ENCODE measurements at places on chromosomes 6 and 20.

GRCh38 chr6:150684161-150684560, 84.5 kb downstream of the PLEKHG1 start:
- DNase-seq = no peak

GRCh38 chr20:47365023-47365764, 8.7 kb upstream of the ZMYND8 start:
- DNase-seq = no peak

DNA sequence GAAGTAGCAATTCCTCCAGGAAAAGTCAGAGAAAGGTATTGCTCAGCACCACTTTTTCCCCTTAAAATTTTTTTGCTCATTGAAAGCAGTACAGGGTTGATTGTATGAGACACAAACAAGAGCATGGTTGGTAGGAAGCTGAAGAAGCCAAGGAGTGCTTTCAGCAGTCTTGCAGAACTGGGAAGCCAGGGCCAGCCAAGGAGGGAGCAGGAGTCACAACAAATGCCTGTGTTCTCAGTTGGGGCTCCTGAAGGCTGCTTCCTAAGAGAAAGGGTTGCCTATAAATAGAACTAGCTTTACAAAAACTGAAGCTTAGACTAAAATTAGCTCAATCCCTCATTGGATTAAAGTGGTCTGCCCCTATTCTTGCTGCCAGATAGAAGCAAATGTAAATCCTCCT, 3.3 kb upstream of the THEMIS start:
- DNase-seq = no peak

DNA sequence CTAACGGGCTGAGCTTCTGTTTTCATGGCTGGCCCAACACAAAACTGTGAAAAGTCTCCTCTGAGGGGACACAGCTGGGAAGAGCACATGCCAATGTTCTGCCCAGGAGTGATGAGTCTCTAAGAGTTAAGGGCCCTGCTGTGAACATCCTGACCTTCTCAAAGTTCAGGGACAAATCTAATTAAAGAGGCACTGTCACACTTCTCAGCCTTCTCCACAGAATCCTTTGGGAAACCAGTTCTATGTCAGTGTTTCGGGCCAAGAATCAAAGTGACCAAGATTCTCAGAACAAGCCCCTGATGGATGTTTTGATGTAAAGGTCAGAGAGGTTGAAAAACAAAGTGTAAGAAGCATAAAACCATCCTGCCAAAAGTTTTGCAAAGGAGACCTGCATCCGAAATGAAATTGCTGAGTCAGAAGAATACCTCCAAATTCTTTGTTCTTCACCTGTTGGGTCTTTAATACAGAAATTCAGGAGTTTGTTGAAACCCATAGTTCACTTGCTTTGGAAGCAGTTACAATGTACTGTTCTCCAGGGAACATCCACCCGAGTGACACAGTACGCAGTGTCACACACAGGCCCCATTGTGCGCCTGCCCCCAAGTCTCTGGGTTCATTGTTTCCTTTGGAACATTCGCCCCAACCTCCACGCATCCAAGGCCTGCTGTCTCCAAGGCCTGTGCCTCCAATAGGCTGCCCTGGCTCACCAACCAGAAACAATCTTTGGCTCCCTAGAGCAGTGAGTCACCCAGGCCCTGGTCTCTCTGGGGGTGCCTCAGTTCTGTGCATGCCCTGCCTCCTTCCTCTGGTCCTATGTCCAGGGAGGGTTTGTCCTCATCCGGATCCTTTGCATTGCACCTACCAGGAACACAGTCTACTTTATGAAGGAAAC, 65.5 kb upstream of the QKI start:
- no peak for DNase-seq

DNA sequence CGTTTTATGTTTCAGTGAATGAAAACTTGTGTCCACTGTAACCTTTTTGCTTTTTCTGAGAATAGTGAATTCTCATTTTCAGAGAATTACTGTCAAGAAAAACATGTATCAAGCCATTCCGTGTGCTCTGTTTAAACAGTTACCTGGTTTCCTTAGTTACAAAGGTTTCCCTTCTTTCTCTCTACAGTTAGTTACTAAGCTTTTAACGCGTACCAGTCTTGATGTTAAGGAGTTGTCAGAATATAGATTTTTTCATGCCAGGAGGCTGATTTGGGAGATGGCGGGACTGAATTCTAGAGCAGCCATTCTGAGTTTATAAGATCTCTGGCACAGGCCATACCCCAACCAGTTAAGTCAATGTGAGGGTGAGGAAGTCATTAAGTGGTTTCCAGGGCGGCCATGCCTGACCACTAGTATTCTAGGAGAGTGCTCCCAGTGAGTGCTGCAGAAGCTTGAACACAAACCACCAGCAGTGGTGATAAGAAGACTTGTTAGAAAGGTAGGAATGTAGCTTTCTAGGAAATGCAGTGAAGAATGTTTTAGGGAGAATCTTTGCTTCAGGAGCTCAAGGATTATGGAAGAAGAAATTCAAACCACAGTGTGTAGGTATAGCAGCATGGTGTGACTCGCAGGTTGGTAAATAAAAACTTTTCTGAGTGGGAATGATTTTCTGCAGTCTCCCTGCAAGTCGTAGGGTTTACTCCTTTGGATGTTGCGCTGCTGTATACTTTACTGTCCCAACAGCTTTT, 112.9 kb downstream of the JARID2 start:
- DNase-seq = no peak

DNA sequence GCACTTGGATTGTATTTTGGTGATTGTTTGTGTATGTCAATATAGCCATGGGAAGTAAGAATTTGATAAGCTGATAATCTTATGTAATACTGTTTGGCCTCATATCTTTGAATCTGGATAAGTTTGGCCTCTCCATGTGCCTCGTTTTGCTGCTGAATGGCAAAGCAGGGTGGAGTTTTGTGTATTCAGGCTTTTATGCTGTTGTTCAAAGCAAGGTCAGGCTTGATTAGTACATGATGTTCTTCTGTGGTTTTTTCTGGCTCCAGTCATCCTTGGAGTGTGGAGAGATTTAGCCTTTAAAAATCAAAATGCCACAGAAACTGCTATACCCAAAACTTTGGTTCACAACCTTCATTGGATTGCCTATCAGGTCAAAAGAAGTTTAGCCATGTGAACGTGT, 728.9 kb upstream of the GJE1 start:
- no peak for DNase-seq

DNA sequence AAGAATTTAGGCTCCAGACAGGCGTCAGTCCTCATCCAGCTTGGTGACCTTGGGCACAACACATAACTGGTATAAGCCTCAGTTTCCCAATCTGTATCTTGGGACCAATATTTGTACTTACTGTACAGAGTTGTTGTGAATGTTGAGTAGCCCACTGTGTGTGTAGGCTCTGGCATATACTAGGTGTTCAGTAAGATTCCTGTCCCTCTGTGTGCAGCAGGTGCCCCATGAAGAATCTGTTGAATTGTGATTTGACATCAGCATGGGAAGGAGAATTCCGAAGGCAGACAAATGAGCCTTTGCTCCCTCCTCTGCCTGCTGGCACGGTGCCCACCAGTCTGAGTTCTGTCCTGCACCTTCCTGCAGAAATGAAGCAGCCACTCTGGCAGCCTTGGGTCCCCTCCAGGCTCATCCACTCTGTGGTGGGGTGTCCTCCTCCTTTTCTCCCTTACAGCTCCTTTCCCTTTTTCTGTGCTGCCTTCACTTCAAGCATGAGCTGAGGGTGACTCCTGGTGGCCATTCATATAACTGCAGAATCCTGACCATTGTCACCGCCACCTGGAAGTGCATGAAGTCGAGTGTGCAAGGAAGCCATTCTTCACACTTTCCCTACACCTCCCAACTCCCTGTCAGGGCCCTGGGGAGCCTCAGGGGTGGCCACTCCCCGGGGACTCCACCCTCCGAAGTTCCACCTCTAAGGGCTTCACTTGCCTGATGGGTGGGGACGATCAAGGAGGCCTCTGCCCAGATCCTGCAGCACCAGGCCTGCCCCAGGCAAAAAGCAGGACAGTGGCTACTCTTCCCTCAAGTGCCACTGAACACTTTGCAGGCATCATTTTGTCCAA, 48.2 kb downstream of the MRPL14 start:
- peak; percentile 47 for DNase-seq

DNA sequence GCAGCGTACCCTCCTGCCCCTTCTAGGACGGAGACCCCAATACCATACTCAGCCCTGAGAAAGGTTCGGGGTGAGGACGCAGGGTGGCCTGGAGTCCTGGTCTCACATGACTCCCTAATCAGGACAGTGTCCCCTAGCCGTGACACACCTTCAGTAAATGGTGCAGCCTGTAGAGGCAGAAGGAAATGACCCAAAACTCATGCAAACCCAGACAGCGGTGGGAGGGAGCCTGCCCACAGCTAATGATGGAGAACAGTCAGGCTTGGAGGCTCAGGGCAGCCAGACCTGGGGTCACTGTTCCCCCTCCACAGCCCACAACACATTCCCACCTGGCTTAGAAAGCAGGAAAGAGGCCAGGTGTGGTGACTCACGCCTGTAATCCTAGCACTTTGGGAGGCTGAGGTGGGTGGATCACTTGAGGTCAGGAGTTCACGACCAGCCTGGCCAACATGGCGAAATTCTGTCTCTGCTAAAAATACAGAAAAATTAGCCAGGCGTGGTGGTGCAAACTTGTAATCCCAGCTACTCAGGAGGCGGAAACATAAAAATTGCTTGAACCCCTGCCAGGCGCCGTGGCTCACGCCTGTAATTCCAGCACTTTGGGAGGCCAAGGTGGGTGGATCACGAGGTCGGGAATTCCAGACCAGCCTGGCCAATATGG, 8.8 kb upstream of the HMGA1 start:
- no peak for DNase-seq
